HepG2 (cell line): ENCODE measurements at places on chromosomes 3 and 15. TPM values are rescaled to one million over a fixed set of nuclear protein-coding genes. Genes with fewer than 3 reads are reported as not detected.

Gene C15orf62
- total RNA-seq, result 0.34 and 0.51 TPM in 2 replicates

Gene XCR1
- total RNA-seq, result not detected in 2 replicates

DNA sequence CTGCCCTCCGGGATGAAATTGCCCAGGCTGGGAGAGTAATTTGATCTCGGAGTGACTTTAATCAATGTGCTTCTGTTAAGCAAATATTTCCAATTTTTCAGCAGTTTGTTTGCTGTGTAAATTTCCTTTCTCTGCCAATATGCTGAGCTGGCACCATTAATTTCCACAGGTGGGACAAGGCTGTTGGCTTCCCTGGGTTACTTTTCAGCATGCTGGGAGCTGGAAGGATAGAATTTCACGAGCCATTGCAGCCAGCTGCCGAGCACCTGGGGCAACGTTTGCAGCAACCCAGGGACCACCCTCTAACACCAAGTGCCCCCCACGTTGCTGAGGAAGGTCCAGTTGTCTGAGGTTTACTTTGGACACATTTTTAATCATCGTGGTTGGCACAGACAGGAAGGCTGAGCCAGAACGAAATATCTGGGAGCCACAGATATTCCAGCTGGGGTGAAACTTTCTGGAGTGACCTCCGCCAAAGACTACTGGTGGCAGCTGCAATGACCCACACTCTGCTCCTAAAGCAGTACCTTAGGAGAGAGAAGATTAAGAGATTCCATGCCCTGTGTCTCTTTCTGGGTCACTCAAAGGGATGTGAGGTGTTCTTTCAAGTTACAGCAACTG, 293.3 kb upstream of the RGMA start:
- H3K4me1 ChIP-seq, result no peaks in the 10 kb centered on the region
- H3K36me3 ChIP-seq, result no peaks in the 10 kb centered on the region
- H3K27ac ChIP-seq, result no peak overlapping the region
- H3K4me3 ChIP-seq, result no peak overlapping the region
- H3K27me3 ChIP-seq, result no peaks in the 10 kb centered on the region

DNA sequence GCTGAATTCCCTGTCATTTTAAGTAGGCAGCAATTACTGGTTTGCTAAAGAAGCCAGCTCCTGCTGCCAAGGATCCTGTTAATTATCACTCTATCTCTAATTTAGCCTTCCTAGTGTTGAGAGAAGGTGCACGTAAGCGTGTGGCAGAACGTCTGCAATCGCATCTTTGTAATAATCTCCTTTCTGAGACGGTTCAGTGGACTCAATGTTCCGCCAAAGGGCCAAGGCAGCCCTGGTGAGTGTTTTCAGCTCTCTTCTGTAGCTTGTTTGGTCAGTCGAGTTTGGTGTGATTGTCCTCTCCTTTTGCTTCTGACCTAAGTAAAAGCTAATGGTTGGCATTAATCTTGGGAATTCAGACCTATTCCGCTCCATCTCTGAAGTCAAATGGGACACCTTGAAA, 24.2 kb downstream of the MITF start:
- no peak overlapping the region for H3K4me3 ChIP-seq
- H3K27ac ChIP-seq, result no peak overlapping the region

GRCh38 chr15:90033448-90033847, 32.3 kb downstream of the ZNF710 start:
- no peaks in the 10 kb centered on the region for H3K27me3 ChIP-seq
- peaks cover 78% of the 10 kb centered on the region for H3K4me1 ChIP-seq
- no peak overlapping the region for H3K27ac ChIP-seq
- H3K36me3 ChIP-seq, result no peaks in the 10 kb centered on the region; the same call in 2 of the 3 replicates

- no peak for DNase-seq
- peaks cover 51% of the 10 kb centered on the region for H3K4me1 ChIP-seq
- peaks cover 26% of the 10 kb centered on the region; the same call in 2 of the 3 replicates for H3K27me3 ChIP-seq
- H3K27ac ChIP-seq, result no peak overlapping the region
These were observed 24.3 kb downstream of the SNX33 start for GRCh38 chr15:75671730-75672602.

GRCh38 chr3:113275929-113276750, 64.8 kb downstream of the BOC start:
- peaks cover 25% of the 10 kb centered on the region for H3K4me1 ChIP-seq
- no peaks in the 10 kb centered on the region for H3K36me3 ChIP-seq
- H3K27me3 ChIP-seq, result peaks cover 6% of the 10 kb centered on the region
- peak overlapping the region; percentile 53 for H3K4me3 ChIP-seq

Gene PP2D1
- total RNA-seq, result not detected in 2 replicates

DNA sequence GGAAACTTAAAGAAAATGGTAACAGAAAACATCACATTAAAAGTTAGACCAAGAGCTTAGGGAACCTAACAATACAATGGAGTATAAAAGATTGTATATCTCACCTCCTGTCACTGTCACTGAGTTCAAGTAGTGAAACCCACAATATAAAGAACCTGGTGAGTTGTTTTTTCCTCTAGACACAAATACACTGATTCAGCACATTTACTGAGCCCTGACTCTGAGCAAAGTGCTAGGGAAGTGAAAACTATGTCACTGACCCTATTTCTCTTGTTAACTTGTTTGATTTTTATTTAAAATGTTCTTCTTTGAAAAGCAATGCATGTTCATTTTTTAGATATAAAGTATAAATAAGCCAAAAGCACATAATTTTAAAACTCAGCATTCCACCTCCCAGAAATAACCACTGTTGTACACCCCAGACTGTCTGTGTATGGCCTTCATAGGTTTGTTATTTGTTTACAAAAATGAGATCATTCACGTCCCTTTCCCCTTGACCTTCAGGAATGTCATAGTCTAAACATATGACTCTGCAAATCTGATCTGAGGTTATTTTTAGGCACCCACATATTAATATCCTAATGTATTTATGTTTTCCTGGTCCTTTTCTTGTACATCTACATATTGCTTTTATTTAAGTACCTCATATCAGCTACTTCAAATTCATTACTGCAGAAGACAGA, 69.2 kb upstream of the CSTA start:
- H3K4me3 ChIP-seq, result no peak overlapping the region
- H3K27me3 ChIP-seq, result peaks cover 6% of the 10 kb centered on the region; the same call in 2 of the 3 replicates
- no peaks in the 10 kb centered on the region for H3K36me3 ChIP-seq
- no peaks in the 10 kb centered on the region for H3K4me1 ChIP-seq
- DNase-seq, result peak; percentile 7
- H3K27ac ChIP-seq, result no peak overlapping the region

GRCh38 chr3:119187266-119187665, 13.9 kb downstream of the UPK1B start:
- H3K27me3 ChIP-seq, result no peaks in the 10 kb centered on the region
- no peak overlapping the region for H3K4me3 ChIP-seq
- H3K27ac ChIP-seq, result no peak overlapping the region
- H3K4me1 ChIP-seq, result peaks cover 14% of the 10 kb centered on the region
- no peaks in the 10 kb centered on the region for H3K36me3 ChIP-seq

DNA sequence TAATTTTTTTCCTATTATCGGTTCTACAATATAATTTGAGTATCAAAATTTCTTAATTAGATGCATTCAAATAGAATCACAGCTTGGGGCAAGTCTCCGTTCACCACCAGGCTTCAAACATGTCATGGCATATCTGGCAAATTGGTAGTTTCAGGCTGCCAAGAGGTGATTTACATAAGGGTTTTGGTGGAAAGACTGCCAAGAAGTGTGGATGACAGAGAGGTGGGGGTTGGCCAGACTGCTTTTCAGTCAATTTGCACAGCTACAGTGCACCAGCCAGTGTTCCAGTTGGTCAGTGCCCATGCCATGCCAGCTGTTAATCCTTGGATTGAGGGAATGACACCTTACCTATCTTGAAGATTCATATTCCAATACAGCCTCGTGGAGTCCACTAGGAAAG, 8.4 kb upstream of the GSK3B start:
- no peak for DNase-seq
- no peaks in the 10 kb centered on the region for H3K27me3 ChIP-seq
- no peaks in the 10 kb centered on the region for H3K36me3 ChIP-seq
- 0 out of 2 replicates have a peak, but pooled peaks cover 10% of the 10 kb centered on the region for H3K4me1 ChIP-seq
- no peak overlapping the region for H3K27ac ChIP-seq

- DNase-seq, result no peak
- peaks cover 26% of the 10 kb centered on the region for H3K36me3 ChIP-seq
- no peak overlapping the region for H3K27ac ChIP-seq
- no peaks in the 10 kb centered on the region for H3K27me3 ChIP-seq
- peaks cover 1% of the 10 kb centered on the region for H3K4me1 ChIP-seq
- H3K4me3 ChIP-seq, result no peak overlapping the region
These were observed 12.0 kb downstream of the CSRNP1 start for GRCh38 chr3:39141171-39141995.

DNA sequence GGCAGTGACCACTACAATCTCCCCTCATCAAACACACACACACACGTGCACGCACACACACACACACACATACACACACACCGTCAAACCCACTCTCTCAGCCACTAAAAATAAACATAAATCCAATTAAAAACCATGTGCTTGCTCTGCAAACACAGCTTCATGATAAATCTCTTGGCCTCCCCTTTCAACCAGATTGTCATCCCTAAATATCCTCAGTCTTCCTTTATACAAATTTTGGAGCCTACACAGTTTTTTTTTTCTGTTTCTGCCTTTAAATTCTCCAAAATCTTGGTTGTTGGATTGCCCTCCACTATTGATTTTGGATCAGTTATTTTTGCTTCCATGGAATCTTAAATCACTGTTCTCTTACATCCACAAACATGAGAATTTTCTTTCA, 245.6 kb downstream of the SATB1 start:
- DNase-seq, result no peak
- no peak overlapping the region for H3K4me3 ChIP-seq
- no peaks in the 10 kb centered on the region for H3K36me3 ChIP-seq
- no peaks in the 10 kb centered on the region for H3K4me1 ChIP-seq
- H3K27me3 ChIP-seq, result no peaks in the 10 kb centered on the region
- no peak overlapping the region for H3K27ac ChIP-seq

- no peak for DNase-seq
- H3K4me3 ChIP-seq, result no peak overlapping the region
- H3K36me3 ChIP-seq, result no peaks in the 10 kb centered on the region
- no peaks in the 10 kb centered on the region for H3K4me1 ChIP-seq
These were observed 430.7 kb upstream of the CFAP20DC start for GRCh38 chr3:59480486-59480995.

- no peak overlapping the region for H3K4me3 ChIP-seq
- no peak overlapping the region for H3K27ac ChIP-seq
These were observed 52.2 kb upstream of the OSBPL11 start for GRCh38 chr3:125647318-125648014.

DNA sequence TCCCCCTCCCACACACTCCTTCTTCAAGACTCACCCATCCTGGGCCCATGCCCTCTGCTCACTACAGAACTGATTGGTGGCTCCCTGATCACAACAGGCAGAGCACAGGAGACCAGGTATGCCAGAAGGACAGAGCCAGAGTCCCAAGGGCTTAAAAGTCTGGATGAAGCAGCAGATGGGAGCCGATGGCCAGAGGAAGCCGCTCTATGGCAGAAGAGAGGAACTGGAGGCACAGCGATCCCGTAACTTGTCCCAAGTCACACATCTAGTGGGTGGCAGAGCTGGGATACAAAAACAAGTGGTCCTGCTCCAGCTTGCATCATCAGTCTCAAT, 20.7 kb downstream of the ITGA11 start:
- no peak overlapping the region for H3K27ac ChIP-seq
- H3K36me3 ChIP-seq, result no peaks in the 10 kb centered on the region
- H3K4me3 ChIP-seq, result no peak overlapping the region
- H3K27me3 ChIP-seq, result peaks cover 4% of the 10 kb centered on the region; the same call in 1 of the 2 replicates
- H3K4me1 ChIP-seq, result no peaks in the 10 kb centered on the region
- DNase-seq, result no peak

DNA sequence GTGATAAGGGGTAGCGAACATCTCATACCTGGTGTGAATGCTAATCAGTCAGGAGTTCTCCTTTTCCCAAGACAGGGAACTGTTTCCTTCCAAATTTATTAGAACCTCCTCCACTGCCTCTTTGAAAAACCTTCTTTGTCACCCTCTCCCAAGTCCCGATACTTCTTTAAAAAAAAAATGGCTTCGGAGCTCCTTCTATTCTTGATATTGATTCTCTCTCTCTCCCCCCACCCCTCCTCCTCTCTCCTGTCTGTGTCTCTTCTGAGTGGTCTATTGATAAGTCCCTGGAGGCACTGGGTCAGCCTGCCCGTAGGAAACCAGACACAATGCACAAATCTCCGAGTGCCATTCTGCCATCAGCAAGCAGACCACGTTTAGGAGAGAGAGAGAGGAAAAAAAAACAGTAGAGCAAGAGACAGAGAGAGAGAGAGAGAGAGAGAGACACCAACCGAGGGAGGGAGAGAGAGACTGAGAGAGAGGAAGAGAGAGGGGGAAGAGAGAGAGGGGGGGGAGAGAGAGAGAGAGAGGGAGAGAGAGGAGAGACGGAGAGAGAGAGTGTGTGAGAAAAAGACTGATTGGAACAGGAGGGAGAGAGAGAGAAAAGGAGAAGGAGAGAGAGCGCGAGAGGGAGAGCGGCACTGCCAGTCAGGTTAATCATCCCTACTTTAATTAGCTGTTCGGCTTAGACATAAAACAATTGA, 160.9 kb downstream of the TIGIT start:
- no peak overlapping the region for H3K4me3 ChIP-seq
- DNase-seq, result no peak
- no peaks in the 10 kb centered on the region for H3K36me3 ChIP-seq
- no peak overlapping the region for H3K27ac ChIP-seq
- no peaks in the 10 kb centered on the region for H3K27me3 ChIP-seq

Gene GMNC
- not detected in 2 replicates for total RNA-seq

Gene STARD9
- 2.7 and 5.3 TPM in 2 replicates for total RNA-seq

Gene NRROS
- total RNA-seq, result not detected in 2 replicates

GRCh38 chr3:159922861-159923312, 65.7 kb upstream of the IL12A start:
- no peak overlapping the region for H3K4me3 ChIP-seq
- H3K36me3 ChIP-seq, result no peaks in the 10 kb centered on the region
- 0 out of 2 replicates have a peak, but pooled peaks cover 5% of the 10 kb centered on the region for H3K4me1 ChIP-seq
- H3K27me3 ChIP-seq, result no peaks in the 10 kb centered on the region
- DNase-seq, result no peak

DNA sequence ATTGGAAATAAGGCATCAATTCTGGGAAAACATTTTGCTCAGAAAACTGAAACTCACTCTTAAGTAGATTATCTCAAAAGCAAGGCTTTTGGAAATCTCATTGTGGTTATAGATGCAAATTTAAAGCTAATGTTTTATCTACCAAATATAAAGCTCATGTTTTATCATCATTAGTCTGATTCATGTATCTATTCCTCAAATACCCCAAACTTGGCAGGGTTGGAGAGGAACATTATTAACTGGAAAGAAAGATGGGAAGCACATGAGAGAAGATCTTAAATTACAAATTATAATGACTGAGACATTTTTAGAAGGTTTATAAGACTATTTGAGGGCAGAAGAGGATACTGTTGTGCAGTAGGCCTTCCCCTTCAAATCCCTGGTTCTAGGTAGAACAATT, 137.3 kb upstream of the TGFBR2 start:
- no peak overlapping the region for H3K27ac ChIP-seq
- no peaks in the 10 kb centered on the region for H3K4me1 ChIP-seq
- H3K27me3 ChIP-seq, result no peaks in the 10 kb centered on the region
- no peak for DNase-seq

GRCh38 chr15:90864507-90864906, 3.9 kb upstream of the FURIN start:
- no peak overlapping the region for H3K4me3 ChIP-seq
- H3K27me3 ChIP-seq, result peaks cover 48% of the 10 kb centered on the region
- H3K4me1 ChIP-seq, result peaks cover 81% of the 10 kb centered on the region
- no peaks in the 10 kb centered on the region for H3K36me3 ChIP-seq
- DNase-seq, result no peak

GRCh38 chr3:172658344-172659245, 52.3 kb downstream of the NCEH1 start:
- peak; percentile 94 for DNase-seq
- H3K27ac ChIP-seq, result peak overlapping the region; percentile 29
- peaks cover 41% of the 10 kb centered on the region for H3K4me1 ChIP-seq
- H3K4me3 ChIP-seq, result no peak overlapping the region
